G401 (cell line): ENCODE measurements at places on chromosomes 13 and 19.
A peak's percentile ranks its signal among the peaks of the same experiment; 100 is the strongest.

- DNase-seq, result no peak
Measured at GRCh38 chr13:106443607-106444322, 91.7 kb downstream of the EFNB2 start.

- no peak for DNase-seq
Measured at GRCh38 chr19:48810151-48810550, 678 bp downstream of the BCAT2 start.

- no peak for DNase-seq
Measured at GRCh38 chr19:49512970-49513745, 697 bp downstream of the FCGRT start.

GRCh38 chr13:80340651-80341100 is 250 bp downstream of the SPRY2 start:
- DNase-seq, result peak; percentile 55

- DNase-seq, result no peak
Measured at GRCh38 chr13:46479283-46479682, 73.7 kb upstream of the LRCH1 start.

DNA sequence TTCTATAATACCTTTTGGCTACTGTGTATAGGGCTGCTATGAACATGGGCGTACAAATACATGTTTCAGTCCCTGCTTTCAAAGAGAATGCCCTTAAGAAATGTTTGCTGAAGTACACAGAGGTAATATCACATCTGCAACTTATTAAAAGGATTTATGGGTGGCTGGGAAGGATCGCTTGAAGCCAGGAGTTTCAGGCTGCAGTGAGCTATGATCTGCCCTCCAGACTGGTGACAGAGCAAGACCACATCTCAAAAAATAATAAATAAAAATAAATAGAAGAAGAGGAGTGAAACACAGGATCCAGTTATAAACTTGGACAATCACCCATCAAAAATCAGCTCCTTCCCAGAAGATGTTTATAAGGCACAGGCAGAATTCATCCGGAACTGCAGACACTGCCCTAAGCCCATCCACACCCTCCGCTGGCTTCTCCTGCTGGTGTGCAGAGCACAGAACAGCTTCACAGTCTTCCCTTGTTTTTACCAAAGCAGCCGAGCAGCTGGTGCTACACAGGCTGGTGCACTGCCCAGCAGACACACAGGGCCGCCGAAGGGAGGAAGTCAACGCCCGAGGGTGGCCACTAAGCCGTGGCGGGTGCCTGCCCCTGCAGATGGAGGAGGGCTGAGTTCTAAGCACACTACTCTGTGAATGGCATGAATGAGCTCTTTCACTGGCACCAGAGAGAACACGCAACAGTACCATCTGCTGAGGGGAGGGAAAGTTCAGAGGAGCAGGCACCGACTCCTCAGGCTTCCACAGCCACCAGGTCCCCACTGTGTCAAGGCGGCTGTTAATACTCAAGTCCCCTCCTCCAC is 44.0 kb downstream of the BRD4 start:
- peak; percentile 86 for DNase-seq

GRCh38 chr13:40682449-40683240 is 16.2 kb upstream of the FOXO1 start:
- no peak for DNase-seq

GRCh38 chr13:44317752-44318151 is 55.9 kb upstream of the SERP2 start:
- DNase-seq, result no peak

DNA sequence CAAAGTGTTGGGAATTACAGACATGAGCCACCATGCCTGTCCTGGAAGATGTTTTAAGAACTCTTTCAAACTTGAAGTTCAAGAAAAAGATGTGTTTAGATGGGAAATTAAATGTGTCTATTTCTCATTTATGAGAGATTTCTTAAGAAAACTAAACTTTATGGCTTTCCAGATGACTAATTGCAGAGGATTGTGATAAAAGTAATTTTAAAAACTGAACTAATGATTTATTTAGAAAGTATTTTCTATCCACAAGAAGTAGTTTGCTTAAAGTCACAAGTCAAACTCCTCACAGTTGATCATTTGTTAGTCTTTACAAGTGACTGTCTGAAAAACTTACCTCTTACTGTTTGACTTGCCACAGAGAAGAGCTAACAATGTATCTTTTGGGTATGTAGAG is 89.6 kb upstream of the SPRY2 start:
- DNase-seq, result no peak

DNA sequence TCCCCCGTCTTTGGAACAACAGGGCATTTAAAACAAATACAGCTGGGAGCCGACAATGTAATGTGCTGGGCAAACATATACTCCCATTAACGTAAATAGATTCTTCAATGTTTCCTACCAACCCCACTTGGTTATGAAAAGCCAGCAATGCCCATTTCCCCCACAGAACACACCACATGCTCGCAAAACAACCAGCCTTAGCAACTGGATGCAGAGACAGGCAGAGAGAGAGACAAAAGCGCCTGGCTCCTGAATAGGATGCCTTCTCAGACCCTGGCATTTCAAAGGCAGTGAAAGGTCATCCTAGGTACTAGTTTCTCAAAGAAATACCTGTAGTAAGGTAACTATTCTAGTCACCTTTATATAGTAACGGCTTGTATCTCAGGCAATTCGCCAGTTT is 462.9 kb downstream of the ITGBL1 start:
- DNase-seq, result peak; percentile 48

DNA sequence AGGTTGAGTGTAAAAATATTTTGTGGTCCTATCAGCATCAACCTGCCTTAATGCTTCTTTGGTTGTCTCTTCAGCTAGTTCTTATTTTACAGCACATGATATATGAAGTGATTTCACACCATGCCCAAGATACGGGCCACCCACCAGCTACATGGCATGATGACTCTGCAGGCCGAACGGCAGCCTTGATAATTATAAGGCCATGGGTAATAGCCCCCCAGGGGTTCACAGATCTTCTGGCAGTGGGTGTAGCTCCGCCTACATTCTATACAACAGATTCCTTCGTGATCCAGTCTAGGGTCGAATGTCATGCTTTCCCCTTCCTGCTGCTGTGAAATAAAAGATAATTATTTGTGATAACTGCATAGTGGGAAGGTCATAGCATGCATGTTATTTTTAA is 36.1 kb downstream of the CNMD start:
- no peak for DNase-seq

- no peak for DNase-seq
Measured at GRCh38 chr13:90402613-90403012, 944.9 kb upstream of the MIR17HG start.

DNA sequence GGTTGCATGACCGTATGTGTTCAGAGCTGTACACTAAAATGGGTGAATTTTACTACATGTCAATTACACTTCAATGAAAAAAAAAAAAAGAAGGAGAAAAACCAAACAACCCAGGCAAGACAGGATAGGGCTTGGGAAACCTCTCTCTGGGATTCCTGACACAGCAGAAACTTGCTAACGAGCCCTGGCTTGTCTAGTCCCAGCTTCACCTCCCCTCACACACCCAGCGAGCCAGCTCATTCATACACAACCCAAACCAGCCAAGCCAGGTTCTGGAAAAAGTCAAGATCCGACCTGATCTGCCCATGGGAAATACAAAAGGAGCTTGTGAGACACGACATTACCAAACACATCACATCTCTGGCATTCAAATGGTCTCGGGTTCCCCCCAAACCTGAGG is 3.7 kb upstream of the TECR start:
- no peak for DNase-seq

DNA sequence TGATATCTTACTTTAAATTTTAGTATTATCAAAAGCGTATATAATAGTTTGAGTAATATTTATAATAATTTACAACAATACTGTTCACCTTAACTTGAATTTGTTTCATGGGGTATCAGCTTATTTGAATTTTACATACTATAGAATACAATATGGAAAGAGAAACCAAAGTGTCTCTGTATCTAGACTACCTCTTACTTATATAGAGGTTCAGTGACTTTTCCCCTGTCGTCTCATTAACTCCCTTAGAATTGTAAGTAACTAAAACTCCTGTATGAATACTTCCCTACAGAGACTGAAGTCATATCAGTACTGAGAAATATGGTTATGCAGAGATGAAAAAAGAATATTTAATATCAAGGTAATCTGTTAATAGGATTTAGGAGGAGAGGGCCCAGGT is 26.8 kb downstream of the COG6 start:
- DNase-seq, result no peak

DNA sequence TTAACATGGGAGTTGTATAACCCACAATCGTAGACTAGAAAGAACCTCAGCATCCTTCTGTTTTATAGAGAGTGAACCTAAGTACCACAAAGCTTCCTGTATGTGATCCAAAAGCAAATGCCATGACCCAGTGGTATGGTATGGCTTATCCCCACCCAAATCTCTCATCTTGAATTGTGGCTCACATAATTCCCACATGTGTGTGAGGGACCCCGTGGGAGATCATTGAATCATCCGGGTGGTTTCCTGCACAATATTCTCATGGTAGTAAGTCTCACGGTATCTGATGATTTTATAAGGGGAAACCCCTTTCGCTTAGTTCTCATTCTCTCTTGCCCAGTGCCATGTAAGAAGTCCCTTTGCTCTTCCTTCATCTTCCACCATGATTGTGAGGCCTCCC is 587.9 kb downstream of the LMO7 start:
- DNase-seq, result no peak

- DNase-seq, result peak; percentile 33
Measured at GRCh38 chr19:33796164-33796875, at the start of gene KCTD15. TSS of gene KCTD15 (plus strand) at chr19:33796870. CDS start at chr19:33800455, 3,585 bp downstream.

- no peak for DNase-seq
Measured at GRCh38 chr13:86087244-86087643, 288.0 kb upstream of the SLITRK6 start.

- DNase-seq, result peak; percentile 20
Measured at GRCh38 chr13:113758651-113759524, at the start of gene TMEM255B. TSS of gene TMEM255B (plus strand) at chr13:113759226. CDS start at chr13:113759270, 44 bp downstream.

DNA sequence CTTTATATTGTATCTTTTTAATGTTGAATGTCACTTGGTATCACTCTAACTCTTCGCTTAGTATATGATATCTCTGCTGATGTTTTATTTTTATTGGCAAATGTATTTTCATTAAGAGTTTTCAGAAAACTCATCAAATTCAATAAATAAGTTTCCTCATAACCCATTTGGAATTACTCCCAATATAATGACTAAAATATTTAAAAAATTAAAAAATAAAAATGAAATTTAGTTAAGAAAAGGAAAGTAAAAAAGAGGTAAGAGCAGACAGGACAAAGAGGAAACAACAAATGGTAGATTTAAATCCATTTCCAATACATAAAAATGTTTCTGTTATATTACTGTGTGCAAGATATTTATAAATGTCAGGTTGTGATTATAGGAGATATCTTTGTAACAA is 548.9 kb upstream of the SPRY2 start:
- no peak for DNase-seq

DNA sequence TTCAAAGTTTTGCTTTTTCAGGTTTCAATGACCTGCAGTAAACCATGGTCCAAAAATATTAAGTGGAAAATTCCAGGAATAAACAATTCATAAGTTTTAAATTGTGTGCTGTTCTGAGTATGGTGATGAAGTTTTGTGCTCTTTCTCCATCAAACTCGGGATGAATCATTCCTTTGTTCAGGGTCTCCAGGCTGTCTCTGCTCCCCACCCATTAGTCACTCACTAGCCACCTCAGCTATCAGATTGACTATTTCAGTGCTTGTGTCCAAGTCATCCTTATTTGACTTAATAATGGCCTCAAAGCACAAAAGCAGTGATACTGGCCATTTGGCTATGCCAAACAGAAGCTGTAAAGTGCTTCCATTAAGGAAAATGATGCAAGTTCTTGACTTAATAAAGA is 1140.4 kb downstream of the EFNB2 start:
- no peak for DNase-seq

DNA sequence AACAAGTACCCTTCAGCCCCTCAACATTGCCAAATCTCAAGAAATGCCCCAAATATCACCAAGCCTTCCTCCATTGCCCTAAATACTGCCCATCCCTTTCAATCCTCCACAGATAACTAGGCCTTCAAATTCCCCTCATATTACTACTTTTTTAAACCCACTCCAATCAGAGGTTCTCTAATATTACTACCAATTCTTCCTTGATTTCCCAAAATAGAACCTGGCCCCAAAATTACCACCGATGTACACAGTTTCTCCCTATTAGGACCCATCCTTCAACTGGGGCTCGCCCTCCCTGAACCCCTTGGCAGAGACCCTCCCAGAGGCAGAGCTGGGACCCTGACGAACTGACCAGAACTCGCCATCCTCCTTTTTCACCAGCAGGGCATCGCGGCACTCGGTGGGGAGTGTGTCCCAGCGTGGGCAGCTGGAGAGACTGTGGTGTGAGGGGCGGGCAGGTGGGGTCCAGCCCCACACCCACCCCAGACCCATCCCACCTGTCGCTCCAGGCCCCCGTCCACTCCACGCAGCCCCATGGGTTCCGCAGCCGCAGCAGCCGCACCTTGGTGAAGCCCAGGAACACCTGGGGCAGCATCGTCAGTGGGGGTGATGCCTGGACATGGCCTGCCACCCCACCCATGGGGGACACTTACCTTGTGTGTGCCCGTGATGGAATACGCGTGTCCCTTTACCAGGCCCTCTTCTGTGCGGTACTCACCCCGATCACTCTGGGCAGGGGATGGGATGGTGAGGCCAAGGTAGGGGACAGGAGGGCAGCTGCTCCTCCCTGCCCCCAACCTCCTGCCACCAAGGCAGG is 6.1 kb downstream of the CAPN12 start:
- DNase-seq, result no peak

GRCh38 chr19:16825312-16826052 is 3.7 kb upstream of the SIN3B start:
- DNase-seq, result peak; percentile 66

DNA sequence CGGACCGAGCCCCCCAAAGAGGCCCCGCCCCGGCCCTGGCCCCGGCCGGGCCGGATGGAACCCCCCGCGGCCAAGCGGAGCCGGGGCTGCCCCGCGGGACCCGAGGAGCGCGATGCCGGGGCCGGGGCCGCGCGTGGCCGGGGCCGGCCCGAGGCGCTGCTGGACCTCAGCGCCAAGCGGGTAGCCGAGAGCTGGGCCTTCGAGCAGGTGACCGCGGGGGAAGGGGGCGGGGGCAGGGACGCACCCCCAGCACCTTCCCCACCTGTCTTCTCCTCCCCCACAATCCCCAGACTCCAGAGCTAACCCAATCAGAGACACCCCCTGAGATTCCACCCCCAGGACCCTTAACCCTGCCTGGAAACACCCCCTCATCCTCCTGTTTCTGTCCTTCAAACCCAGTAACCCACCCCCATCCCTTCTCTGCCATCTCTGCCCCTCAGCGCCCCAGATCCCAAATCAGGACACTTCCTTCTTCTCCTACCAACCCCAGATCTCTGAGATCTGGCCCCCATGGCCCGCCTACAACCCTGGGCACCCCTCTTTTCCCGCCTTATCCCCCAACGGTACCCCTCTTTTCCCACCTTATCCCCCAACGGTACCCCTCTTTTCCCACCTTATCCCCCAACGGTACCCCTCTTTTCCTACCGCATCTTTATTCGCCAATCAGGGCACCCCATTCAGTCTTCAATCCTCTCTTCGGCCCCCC is 505 bp downstream of the ZSWIM4 start:
- no peak for DNase-seq

DNA sequence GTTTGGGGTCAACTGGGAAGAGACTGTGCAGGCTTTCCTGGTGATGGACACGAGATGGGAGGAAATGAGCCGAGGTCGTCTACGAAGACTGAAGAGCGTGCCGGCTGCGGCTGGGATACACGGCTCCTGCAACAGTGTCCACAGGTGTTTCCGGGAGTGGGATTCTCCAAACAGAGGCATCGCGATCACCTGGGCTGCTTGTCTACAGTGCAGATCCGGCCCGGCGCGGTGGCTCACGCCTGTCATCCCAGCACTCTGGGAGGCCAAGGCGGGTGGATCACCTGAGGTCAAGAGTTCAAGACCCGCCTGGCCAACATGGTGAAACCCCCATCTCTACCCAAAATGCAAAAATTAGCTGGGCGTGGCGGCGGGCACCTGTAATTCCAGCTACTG is 11.6 kb upstream of the SLC39A3 start:
- no peak for DNase-seq
